Stromal cell of bone marrow (primary cell): ENCODE measurements at places on chromosomes 12 and 14.

- DNase-seq, result no peak
Observed at GRCh38 chr12:119592232-119592631, 1.3 kb upstream of the TMEM233 start.

- DNase-seq, result no peak
Observed at GRCh38 chr12:83700838-83701237, 1014.1 kb downstream of the TMTC2 start.

- no peak for DNase-seq
Observed at GRCh38 chr12:108127654-108128053, 1.4 kb upstream of the WSCD2 start.

- DNase-seq, result no peak
Observed at GRCh38 chr12:104106965-104107364, 31.0 kb downstream of the NFYB start.

GRCh38 chr12:28191051-28192048, 1.1 kb downstream of the CCDC91 start:
- DNase-seq, result peak; percentile 79

- DNase-seq, result no peak
Observed at GRCh38 chr12:10389904-10390303, at the start of gene KLRK1. Gene KLRK1, minus strand, starts transcription at chr12:10390041. Its CDS starts 1,231 bp downstream, at chr12:10388810.
